ENCODE measurements at places on chromosomes 3 and 15.

DNA sequence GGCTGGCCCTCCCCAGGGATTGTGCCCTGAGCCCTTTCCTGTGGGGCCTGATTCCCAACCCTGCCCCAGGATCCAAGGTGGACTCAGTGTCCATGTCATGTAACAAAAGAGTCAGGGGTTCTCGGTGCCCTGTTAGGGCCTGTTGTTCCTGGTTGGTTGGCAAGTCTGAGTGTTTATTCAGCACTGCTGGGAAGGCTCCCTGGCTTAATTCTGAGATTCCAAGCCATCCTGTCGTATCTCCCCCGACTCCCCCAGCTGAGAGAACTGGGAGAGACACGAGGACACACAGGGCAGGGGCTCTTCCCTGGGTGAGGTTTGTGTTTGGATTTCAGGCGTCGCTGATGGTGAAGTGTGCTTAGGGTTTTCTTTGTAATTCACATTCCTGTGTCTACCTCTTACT is 78.3 kb downstream of the EEFSEC start:
- no peak for DNase-seq

GRCh38 chr3:149366941-149367840 is 10.3 kb downstream of the TM4SF1 start:
- peak; percentile 96 for DNase-seq

- no peak for DNase-seq
Measured at GRCh38 chr3:157816296-157816695, 289.9 kb downstream of the SHOX2 start.

GRCh38 chr3:149023951-149024350 is 32.6 kb downstream of the GYG1 start:
- no peak for DNase-seq

- no peak for DNase-seq
Measured at GRCh38 chr3:133295199-133295901, 104.5 kb upstream of the BFSP2 start.

DNA sequence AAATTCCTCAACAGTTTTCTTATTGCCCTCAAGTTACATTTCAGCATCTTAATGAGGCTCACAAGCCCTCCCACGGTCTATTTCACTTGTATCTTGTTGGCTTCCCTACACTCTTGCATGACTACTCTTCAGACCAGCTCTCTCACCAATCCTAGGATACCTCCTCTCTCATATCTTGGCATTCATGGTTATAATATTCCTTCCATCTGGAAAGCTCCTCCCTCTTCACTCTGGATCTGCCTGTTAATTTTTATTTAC is 8.5 kb upstream of the CCDC80 start:
- no peak for DNase-seq

DNA sequence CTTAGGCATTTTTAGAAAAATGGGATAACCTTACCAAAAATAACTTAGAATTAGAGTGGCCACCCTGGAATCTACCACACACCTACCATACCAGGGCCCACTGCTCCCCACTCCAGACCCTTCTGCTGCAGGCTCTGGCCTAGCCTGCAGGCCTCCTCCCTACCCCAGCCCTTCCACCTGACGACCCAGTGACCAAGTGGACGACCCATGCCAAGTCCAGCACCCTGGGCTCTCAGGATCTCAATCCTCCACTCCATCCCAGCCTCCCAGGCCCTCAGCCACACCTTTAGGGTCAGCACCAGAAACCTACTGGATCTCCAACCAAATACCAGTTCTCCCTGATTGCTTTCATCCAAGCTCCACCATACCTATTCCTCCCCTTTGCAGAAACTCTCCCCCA is 145.8 kb downstream of the TPRA1 start:
- no peak for DNase-seq

DNA sequence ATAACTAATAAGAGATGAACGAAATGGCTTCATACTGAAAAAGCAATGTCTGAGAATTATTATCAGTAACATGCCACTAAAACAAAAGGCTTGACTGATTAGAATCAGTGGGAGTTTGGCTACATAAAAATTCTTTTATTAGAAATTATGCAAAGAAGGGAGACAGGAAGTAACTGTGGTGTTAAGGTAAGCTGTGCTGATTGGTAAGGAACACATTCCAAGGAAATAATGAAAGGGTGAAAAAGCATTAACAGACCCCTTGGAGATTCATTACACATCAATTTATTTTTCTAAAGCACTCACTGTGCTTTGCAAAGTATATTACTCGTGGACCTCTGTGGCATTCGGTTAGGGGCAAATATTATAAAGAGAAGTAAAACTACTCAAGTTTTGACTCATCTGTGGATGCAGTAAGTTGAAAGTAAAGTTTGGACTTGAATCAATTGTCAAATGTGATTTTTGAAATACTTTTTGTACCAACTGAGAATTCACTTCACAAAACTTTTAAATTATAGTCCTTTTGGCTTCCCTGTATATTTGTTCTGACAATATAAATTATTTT is 176.1 kb upstream of the ZPLD1 start:
- DNase-seq = no peak

- DNase-seq = no peak
Measured at GRCh38 chr3:189688262-189688661, 57.1 kb downstream of the TP63 start.

- DNase-seq = no peak
Measured at GRCh38 chr3:127196002-127196401, 3.1 kb downstream of the PRR23E start.

DNA sequence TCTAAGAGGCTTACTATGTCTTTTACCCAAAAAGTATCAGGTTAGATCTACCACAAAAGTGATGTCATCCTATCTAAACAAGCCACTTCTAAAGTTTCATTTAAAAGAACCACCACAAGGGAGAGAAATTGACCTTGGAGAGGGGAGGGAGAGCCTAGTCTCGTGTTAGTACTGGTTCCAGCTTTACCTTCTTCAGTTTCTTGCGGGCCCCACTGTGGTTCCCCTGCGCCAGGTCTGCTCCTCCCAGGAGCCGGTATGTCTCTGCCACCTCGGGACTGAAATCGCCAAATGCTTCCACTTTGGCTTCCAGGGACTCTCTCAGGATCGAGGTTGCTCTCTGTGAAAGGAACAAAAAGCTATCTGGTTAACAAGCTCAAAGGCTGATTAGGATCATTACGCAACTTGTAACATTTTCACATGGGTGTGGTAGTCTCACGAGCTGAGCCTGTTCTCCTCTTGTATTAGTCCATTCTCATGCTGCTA is 51.1 kb downstream of the SYNM start:
- no peak for DNase-seq

- no peak for DNase-seq
Measured at GRCh38 chr3:101065962-101066361, 72.7 kb upstream of the ABI3BP start.

- no peak for DNase-seq
Measured at GRCh38 chr3:107676469-107677309, 153.9 kb downstream of the BBX start.

DNA sequence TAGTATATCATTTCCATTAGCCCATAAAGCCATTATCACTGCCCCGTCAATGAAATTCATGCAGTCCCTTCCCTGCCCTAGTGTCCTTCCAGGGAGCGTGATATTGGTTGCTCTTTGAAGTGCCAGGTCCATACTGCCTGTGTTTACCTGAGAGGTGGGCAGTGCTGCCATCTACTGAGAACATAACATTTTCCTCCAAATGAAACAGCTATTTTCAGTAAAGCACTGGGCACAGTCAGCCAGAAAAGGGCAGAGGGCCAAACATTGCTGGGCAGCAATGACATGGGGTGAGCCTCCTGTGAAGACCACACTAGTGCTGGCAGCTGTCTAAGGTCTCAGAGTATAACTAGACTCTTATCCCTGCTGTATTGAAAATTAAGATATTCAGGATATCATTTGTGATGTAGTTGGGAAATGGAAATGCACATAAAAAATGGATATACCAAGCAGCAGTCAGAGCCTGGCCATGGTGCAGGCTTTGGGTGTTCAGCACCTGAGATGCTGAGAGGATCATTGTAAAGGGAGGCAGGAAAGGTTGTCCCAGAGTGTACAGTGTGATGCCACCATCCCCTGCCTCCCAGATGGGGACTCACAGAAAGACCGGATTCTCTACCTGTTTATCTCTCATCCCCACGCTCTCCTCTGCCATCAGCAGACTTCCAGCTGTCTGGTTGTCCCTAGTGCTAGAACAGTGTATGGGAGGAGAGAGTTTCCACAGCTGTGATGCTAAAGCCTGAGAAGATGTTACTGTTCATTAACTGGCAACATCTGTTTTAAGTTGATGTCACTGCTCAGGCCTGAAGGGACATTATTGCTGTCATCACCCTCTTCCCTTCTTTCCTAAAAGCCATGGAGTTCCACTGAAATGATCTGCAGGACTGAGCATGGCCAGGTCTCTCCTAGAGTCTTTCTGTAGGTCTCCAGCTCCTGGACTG is 108.8 kb downstream of the ARNT2 start:
- DNase-seq = no peak

GRCh38 chr3:17656264-17656663 is 86.2 kb downstream of the TBC1D5 start:
- DNase-seq = no peak

DNA sequence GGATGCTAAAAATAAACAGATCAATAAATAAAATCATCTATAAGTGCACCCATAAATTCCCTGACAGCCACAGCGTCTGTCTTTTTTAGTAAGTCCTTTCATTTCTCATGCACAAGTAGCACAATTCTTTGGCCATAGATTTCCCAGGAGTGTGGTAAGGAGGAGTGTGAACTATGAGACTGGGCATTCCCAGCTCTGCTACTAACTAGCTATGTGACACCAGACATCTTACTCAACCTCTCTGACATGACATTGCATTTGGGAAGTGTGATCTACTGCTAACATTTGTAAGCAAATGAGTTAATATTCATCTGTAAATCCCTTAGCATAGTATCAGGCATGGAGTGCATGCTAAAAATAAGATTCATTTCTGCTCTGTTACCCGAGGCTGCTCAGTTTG is 301.7 kb downstream of the NTRK3 start:
- no peak for DNase-seq

- DNase-seq = no peak
Measured at GRCh38 chr3:127573912-127574311, 16.6 kb downstream of the TPRA1 start.

DNA sequence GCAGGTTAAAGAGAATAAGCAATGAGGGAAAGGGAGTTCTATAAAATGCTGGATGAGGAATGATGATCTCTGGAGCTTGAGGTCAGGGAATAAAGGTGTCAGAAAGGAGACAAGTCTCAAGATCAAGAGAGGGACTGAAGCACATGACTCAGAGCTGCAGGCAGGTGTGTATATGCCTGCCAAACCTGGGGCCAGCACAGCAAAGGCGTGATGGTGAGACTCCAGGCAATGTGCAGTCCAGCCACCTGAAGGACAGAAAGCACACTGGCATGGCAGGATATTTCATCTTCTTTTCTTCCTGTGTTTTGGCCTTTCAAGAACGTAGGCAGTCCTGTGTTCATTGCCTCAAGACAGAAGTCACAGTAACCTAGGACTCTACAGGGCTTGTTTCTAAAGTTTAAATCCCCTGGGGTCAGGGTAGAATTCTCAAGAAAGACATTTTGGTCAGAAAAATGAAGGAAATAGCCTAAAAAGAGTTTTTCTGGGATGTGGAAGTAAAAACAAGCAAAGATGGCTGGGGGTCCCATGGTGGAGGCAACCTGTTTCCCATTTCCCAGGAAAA is 55.5 kb upstream of the TOPAZ1 start:
- DNase-seq = no peak

DNA sequence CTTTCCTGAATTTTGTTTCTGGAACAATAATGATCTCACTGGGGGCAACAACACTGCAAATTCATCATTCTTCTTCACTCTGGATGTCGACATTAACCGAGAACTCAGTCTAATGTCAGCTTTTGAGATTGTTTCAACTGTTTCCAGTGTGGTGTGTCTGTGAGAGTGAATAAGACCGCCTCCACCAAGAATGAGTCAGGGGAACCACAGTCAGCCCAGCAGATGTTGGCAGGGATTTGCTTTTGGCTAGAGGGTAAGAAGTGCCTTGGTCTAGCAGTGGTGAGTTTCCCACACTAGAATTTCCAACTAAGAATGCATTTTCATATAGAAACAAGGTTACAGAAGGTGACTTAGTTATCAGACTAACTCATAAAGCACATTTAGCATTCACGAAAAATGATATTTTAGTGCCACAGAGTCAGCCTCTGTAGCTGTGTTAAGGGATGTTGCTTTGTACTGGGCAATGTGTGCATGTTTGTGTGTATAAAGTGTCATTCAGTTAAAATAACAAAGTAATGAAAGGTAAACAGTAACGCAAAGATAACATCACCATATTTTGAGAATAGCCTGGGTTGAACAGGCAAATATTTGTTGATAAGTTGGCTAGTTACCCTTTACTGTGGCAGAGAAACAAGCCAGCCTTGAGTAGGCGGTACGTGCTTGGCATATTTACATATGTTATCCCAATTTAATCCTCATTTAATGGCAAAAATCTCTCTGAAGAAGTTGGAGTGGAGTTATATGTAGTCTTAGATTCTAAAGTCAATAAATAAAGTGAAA is 33.8 kb downstream of the DRD3 start:
- no peak for DNase-seq

DNA sequence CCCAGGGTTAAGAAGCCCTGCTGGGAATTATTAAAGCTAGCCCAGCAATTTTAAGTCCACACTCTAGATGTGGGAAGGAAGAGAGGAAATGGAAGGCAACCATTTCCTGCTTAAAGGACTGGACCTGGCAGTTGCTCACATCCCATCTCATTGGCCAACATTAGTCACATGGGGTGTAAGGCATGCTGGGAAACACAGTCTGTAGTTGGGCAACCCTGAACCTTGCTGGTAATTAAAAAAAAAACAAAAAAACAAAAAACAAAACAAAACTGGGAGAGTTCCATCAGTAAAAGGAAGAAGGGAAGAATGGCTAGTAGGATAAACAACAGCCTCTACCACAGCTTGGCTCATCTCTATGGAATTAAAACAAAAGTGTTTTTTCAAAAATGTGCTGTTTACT is 136.0 kb downstream of the VGLL4 start:
- DNase-seq = no peak

DNA sequence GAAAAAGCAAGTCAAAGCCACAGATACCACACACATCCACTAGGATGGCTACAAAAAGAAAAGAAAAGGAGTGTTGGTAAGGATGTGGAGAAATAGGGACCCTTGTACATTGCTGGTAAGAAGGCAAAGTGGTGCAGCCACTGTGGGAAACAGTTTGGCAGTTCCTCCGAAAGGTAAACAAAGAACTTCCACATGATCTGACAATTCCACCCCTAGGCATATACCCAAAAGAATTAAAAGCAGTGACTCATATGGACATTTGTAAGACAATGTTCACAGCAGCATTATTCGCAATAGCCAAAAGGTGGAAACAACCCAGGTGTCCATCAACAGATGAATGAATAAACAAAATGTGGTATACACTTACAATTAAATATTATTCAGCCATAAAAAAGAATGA is 22.2 kb upstream of the GMPPB start:
- no peak for DNase-seq

- DNase-seq = no peak
Measured at GRCh38 chr3:11591391-11592282, 52.1 kb downstream of the VGLL4 start.

- DNase-seq = no peak
Measured at GRCh38 chr3:64667887-64668581, 19.8 kb downstream of the ADAMTS9 start.

- DNase-seq = no peak
Measured at GRCh38 chr3:149553781-149554451, 79.4 kb downstream of the TM4SF4 start.

GRCh38 chr3:15631426-15632211 is 30.1 kb downstream of the BTD start:
- DNase-seq = no peak

- no peak for DNase-seq
Measured at GRCh38 chr3:160065282-160065681, 76.6 kb downstream of the IL12A start.
